ENCODE measurements at places on chromosomes 6 and 20.

GRCh38 chr20:64231621-64232550 lies 23.7 kb upstream of the PCMTD2 start:
- no peak for DNase-seq

GRCh38 chr20:14956538-14956937 lies 619.1 kb upstream of the FLRT3 start:
- DNase-seq: no peak

DNA sequence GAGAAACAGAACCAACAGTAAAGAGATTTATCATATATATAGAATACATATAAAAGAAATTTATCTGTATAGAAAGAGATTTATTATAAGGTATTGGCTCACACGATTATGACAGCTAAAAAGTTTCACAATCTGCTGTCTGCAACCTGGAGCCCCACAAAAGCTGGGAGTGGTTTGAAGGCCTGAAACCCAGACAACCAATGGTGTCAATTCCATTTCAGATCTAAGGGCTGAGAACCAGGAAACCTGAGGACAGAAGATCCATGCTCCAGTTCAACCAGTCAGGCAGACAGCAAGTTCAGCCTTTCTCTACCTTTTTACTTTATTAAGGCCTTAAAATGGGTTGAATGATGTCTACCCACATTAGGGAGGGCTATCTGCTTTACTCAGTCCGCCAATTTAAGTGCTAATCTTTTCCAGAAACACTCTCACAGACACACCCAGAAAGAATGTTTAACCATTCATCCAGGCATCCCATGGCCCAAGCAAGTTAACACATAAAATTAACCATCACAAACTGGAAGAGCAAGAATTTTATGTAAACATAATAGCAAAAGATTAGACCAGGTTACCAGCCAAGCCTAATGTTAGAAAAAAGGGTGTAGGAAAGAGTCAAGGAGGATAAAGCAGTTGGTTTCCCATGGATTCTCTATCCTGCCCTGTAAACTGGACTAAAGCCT lies 170.9 kb downstream of the FUT9 start:
- no peak for DNase-seq

DNA sequence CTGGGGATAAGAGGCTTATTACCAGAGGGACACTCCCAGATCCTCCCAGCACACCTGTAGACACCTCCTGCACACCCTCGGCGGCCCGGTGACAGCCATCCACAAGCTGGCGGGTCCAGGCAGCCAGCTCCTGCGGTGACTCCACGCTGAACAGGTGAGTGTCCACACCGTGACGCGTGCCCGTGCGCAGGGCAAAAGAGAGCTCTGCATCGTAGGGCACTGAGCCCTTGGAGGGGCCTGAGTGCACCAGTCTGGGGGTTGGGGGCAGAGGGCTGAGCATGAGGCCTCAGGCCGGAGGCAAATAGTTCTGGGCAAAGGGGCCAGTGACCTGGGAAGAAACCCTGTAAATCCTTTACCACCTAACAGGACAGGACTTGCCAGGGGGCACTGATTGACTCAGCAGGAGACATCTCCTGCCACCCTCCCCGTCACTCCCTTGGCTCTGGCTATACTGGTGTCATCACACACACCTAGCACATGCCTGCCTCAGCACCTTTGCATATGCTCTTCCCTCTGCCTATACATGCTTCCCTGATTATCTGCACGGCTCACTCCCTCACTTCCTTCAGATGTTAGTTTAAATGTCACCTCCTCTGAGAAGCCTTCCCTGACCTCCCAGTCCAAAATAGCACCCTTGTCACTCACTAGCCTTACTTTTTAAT lies 8.9 kb upstream of the CDK5RAP1 start:
- no peak for DNase-seq

GRCh38 chr6:25645916-25646315 lies 6.1 kb upstream of the SCGN start:
- no peak for DNase-seq

DNA sequence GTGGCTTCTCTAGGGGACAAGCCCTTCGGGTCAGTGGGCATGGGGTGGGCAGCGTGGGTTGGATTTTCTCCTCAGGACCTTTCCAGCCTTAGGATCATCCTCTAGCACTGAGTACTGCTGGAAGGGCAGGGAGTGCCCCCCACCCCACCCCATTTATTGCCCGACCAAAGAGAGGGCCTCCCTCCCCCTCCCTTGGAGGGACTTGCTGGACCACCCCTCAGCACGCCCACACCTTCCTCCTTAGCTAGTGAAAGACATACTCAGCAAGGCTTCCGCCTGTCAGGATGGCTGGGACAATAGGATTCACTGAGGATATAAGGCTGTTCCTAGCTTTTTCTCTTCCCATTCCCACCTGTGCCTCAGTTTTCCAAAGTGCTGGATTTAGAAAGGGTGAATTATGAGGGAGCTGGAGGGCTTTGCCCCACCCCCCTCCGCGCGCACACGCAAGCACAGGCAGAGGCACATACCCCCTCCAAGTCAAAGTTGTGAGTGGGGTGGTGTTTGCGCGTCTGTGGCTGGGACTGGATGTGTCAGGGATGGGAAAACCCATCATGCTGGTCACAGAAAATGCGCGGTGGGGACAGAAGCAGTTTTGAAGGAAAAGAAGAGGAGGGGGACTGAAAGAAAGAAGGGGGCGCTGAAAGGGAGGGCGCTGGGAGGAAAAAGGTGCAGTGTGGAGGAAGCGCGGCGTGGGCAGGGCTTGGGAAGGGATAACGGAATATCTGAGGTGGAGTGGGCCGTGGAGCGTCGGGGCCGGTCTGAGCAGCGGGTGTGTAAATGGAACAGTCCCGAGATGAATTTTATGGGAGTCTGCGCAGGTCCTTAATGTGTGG lies 693 bp upstream of the SLC29A1 start:
- DNase-seq: no peak

DNA sequence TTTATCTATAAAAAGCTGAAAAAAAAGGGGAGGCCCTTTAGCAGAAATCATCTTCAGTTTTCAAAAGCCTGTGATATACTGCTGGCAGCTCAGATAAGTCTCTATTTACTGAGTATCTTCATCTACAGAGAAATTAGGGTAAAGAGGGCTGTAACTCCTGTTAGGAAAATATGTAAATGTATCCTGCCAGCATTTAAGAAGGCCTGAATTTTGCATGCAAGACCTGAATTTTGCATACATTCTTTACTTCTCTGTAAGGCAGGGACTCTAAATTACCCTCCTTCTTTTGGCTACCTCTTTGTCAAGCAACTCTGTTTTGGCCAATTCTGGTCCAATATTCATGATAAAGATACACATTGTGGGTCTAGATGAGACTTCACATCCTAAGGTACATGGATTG lies 150.6 kb upstream of the SPACA1 start:
- DNase-seq: no peak

GRCh38 chr6:128727500-128727899 lies 155.4 kb upstream of the LAMA2 start:
- no peak for DNase-seq

DNA sequence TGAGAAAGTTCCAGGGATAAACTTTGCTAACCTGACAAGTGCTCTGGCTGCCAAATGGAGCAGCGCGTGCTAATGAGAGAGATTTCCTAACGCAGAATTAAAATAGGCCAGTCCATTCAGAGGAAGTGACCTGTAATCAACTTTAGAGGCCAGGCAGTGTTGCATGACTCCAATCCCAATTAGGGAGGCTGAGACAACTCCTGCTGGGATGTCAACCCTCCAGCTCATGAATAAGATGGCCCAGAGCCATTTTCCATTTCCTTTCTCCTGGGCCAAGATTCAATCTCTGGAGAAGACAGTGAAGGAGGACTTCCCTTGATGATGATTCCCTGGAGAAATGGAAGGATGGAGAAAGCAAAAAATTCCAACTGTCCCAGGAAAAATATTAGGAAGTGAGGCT lies 241.5 kb upstream of the RNF24 start:
- no peak for DNase-seq

DNA sequence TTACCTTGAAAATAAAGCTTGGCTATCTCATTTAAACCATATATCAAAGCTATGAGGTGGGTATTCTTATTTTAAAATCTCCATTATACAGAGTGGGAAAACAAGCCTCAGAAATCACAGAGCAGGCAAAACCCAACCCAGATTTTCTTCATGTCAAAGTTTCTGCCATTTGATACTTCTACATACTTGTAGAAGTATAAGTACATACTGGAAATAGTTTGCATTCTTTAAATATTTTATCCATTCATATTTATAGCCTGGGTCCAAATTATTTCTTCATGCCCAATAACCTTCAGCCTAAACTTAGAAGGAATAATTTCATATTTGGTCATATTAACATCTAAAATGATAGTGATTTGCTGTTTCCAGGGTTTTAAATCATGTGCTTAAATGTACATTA lies 61.8 kb downstream of the MLIP start:
- no peak for DNase-seq

DNA sequence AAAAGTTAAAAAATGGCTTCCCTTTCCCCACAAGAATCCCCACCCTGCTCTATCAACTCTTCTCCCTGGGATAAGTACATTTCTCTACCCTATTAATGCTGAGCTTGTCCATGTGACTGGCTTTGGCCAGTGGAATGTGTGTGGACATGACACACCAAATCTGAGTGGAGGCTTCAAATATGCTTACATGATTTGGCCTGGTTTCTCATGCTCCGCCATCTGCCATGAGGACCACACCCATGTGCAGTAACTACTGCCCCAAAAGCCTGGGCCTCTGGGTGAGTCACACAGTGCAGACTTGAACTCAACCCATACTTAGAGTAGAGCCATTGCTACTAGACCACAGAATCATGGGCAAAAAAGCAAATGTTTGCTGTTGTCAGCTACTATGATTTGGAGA lies 65.4 kb downstream of the PRND start:
- DNase-seq: no peak

DNA sequence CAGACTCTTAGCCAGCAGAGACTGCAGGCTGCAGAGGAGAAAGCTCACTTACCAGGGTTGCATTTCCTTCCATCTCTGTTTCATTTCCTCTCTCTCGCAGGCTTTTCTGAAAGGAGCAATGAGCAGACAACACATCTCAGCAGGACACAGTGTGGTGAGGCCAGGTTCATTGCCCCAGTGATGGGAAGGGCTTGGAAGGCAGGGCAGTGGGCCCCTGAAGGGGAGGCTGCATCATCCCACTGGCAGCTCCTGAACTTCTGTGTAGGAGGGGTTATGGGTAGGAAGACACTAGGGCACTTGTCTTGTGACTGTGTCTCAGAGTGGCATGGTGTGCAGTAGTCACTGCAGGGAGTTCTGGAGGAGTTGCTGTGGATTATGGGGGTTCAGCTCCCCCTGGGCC lies 246.8 kb downstream of the QKI start:
- no peak for DNase-seq

DNA sequence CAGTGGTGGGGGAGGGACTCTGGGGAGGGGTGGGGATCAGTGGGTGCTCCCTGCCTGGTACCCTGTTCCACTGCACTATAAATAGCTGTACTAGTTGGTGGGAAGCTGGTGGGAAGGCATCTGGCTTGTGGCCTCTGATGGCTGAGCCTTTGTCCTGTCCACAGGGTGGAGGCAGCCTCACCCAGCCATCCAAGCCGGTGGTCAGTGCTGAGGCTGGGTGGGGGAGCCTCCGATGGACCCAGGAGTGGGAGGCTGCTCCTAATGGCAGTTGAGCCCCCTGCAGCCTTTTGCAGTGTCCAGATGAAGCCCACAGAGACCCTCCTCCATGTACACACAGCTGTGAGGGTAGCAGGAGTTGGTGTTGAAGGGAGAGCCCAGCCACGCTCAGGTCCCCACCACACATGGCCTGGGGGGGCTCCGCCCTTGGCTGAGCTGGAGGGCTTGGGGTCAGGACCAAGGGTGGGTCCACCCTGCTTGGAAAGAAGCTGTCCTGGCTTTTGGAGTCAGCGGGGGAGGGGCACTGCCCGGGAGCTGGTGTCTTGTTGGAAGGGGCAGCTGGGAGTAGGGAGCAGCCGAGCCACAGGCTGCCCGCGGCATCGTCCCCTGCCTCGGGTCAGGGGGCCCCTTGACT lies 2.5 kb downstream of the PPDPF start:
- DNase-seq: no peak

DNA sequence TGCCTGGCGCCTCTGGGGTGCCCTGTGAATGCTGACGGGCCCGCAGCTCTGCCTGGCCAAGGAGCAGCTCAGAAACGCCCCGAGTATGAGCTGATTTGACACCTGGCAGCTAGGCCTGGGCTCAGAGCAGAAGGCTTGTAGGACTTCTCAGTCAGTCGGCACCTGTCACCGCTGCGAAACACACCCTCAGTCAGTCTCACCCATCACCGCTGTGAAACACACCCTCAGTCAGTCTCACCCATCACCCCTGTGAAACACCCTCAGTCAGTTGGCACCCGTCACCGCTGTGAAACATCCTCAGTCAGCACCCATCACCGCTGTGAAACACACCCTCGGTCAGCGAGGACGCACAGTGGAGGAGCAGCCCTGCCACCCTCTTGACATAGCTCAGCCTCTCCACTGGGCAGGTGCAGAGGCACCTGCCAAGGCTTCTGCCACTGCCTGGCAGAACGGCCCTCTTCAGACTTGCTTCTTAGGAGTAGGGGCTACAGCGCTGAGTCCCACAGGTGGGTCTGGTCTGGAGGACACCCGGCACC lies 109.0 kb downstream of the PSMB1 start:
- DNase-seq: peak; percentile 22

GRCh38 chr6:116012951-116013350 lies 47.7 kb downstream of the FRK start:
- DNase-seq: no peak

DNA sequence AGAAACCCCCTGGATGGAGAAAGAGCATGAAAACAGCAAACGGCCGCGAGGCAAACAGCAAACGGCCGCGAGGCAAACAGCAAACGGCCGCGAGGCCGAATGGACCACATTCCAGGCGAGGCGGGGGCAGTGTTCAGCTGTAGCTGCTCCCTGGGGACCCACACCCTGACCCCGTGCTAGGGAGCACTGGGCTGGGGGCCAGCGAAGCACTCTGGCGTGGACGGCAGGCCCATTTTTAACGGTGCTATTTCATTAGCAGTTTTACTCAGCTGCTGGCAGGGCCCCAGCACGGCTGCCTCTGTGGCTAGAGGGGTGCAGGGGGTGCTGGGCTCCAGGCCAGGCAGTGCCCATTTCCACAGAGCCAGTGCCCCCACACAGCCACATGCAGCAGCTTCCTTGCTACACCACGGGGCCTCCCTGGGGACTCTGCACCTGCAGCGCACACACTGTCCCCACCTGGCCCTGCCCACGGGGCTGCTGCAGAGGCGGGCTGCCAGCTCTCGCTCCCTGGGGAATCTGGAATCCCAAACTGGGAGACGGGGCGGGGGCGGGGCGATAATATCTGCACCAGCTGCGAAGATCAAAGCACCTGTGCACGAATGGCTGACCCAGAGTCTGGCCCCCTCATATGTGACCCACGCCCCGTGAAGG lies 35.6 kb upstream of the SLCO4A1 start:
- no peak for DNase-seq

GRCh38 chr20:59342023-59342957 lies 41.9 kb downstream of the EDN3 start:
- DNase-seq: no peak

DNA sequence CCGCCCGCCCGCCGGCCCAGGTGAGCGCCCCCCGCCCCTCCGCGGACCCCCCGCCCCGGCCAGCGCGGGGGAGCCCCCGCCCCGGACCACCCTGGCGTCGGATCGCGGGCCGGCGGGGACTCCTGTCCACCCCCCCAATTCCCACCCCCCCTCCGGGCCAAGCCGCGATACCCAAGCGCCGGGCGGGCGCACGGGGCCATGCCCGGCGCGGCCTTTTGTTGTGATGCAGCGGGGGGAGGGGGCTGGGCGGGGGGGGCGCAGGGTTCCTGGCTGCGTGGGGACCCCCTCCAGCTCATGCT lies 245 bp downstream of the SRC start:
- DNase-seq: no peak

Measured in CD4-positive, alpha-beta T cell treated with Interleukin-12 subunit alpha and Interleukin-12 subunit beta, for 1 hour (primary cell).